HFF-Myc (cell line): ENCODE measurements at places on chromosomes 1 and 21.

DNA sequence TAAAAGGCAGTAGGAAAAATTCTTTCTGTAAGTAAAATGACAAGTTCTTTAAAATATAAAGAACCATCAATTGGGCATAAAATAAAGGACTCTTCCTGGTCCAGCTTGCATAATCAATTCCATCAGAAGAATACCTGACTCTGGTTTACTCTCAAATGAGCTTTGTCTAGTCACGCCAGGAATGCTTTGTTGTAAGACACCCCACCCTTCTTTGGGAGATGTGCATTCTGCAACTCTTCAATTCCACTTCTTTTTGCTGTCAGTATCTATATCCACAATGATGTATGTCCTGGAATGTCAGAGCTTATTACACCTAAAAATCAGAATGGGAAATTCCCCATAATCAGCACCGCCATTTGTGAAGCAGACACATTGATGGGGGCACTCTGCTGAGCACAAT is 76.1 kb downstream of the PTPN14 start:
- no peak for DNase-seq

- no peak for DNase-seq
Measured at GRCh38 chr1:26161415-26162219, 2.7 kb downstream of the FAM110D start.

- no peak for DNase-seq
Measured at GRCh38 chr1:201841265-201841912, 12.4 kb downstream of the IPO9 start.

GRCh38 chr1:156625436-156626078 is 6.3 kb downstream of the HAPLN2 start:
- DNase-seq, result no peak

DNA sequence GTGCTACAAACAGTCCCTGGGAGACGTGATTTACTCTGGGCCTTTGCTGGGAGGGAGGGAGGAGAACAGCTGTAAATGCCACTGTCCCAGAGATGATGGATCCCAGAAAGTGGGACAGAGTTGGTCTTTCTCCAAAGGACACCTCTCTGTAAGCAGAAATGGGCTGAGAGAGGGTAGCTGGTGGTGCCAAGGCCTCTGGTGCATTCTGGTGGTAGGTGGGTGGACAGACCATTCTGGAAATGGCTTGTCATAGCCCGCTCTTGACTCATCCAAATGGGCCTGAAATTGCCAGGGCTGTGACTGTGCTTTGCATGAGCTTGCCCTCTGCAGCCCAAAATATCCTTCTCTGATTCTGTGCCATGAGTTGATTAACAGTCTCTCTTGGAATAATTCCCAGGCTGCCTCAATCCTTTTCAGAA is 36.1 kb downstream of the CCDC185 start:
- DNase-seq, result no peak

DNA sequence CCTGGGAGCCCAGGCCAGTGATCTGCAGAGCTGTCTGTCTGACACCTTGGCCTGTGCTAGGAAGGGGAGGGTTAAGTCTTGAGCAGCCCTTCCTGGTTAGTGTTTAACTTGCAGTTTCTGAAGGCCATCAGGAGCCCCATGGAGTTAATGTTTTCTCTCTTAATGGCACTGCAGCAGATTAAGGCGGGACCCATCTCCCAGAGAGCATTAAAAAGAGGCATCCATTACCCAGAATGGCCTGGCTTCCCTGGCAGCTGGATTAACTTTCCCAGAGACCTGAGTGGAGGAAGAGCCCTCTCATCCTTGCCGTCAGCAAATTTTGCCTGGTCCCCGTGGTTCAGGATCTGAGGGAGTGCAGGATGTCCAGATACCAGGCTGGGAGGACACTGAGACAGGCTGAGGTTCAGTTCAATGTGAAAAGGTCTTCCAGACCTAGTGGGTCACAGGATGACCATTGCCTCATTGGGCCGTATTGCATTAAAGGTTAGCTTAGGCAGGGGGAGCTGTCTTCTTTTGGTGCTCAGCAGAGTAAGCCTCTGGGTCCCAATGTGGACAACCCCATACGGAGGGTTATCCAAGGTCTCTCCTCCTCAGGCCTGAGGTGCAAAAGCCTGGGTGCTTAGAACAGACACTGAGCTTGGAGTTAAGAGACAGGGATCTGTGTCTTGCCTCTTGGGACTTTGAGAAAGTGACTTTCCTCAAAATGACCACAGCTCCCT is 522.6 kb downstream of the PTPRU start:
- no peak for DNase-seq

DNA sequence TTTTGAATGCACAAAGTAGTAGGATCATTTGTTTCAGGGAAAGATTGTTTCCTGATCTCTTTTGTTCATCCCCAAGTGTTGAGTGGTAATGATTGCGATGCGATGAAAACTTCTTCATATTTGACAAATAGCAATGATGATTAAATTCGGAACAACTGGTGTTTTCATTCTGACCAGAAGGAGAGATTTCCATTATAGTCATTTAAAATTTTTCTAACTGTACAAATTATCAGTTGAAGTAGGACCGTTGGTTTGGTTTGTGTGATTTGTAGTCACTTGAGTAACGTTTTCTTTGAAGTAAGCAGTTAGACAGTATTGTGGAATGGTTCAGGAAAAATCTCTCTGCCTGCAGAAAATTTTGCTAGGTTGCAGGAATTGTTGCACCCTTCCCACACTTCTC is 5.9 kb downstream of the NFYC start:
- DNase-seq, result no peak

GRCh38 chr1:246569248-246570238 is 3.3 kb downstream of the CNST start:
- DNase-seq, result no peak
